ENCODE measurements at places on chromosomes 4 and X. TPM values are rescaled to one million over a fixed set of nuclear protein-coding genes. Genes with fewer than 3 reads are reported as not detected.

PNMA6F gene
- not detected for total RNA-seq

C1GALT1C1 gene
- 28.3 TPM for total RNA-seq

RHOXF1 gene
- 0.46 TPM for total RNA-seq

- DNase-seq = no peak
These were observed 381.3 kb upstream of the FGF16 start for GRCh38 chrX:77065896-77066295.

GRCh38 chr4:165537028-165537648 is 158.3 kb downstream of the CPE start:
- DNase-seq = no peak

Measured in adrenal gland (tissue), 19 donors.